ENCODE measurements at places on chromosomes 7 and 10.

GRCh38 chr10:125989791-125990190, 93.4 kb downstream of the FANK1 start:
- no peak for DNase-seq

GRCh38 chr7:104296900-104297299, 31.5 kb upstream of the LHFPL3 start:
- DNase-seq = no peak

GRCh38 chr10:73868655-73869195, 5.6 kb downstream of the CAMK2G start:
- DNase-seq = no peak

GRCh38 chr10:92567952-92568600, 5.8 kb downstream of the IDE start:
- no peak for DNase-seq

DNA sequence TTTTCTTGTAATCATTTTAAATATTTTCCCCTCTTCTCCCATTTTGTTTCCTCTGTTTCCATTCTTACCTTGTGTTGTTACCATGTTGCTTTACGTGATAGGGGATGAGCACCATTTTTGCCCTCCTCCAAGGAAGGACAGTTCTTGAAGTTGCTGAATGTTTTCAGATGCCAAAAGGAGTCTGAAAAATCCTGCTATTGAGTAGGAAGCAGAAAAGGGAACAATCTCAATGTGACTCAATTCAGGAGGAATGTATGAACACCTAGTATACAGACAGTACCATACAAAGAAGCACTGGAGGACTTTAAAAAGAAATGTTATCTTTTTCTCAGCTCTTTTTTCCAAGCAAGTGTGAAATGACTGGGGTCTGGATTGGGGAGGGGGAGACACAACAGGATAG, 5.1 kb upstream of the NAMPT start:
- no peak for DNase-seq

GRCh38 chr7:121322460-121322859, 6.3 kb upstream of the WNT16 start:
- no peak for DNase-seq

- DNase-seq = no peak
These were observed 176.4 kb downstream of the ELFN1 start for GRCh38 chr7:1846331-1847065.

- no peak for DNase-seq
These were observed 38.9 kb downstream of the BMPR1A start for GRCh38 chr10:86795353-86795752.

DNA sequence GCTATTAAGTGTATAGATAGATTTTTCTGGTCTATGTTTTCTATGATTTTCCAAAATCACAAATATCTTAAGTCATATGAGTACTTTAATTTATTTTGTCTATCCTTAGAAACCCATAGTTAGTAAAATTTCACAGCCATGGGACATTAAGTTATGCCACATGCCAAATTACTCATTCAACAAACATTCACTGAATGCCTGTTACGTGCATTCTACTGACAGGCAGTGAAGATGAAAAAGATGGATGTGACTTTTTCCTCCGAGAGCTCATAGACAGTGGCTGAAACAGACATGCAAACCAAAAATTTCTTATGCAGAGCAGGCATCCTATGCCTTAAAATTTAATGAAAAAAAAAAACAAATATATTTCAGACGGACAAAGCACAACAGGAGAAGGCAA, 84.9 kb downstream of the CHRM2 start:
- DNase-seq = no peak

GRCh38 chr10:5964736-5965135, 12.6 kb downstream of the IL15RA start:
- no peak for DNase-seq

- DNase-seq = no peak
These were observed 77.9 kb upstream of the RHOBTB1 start for GRCh38 chr10:61021926-61022325.

DNA sequence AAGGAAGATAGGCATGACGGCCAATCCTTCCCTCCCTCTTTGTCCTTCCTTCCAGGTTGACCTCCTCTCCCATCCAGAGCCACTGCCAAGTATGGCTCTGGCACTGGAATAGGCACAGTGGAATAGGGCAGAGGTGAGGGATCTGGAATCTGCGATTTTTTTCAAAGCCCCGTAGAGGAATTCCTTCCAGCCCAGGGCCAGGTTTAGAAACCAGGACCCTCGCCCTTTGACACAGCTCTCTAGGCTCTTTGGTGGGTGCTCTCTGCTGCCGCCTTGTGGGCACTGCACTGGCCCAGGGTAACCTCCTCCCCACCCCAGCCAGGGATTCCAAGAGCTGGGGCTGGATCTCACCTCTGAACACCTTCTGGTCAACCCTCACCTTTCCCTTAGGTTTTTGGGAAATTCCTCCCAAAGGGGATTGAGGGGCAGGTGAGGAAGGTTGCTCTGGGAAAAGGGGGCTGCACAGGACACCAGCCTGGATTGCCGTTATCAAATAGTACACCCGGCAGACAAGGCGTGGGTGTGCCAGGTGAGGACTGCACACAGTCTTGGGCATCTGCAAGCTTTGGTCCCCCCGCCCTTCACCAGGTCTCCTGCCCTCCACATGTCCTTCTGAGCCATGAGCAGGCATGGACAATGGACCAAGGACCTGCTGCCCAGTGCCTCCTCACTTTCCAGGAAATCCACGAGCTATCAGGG, 22.8 kb downstream of the C10orf105 start:
- DNase-seq = peak; percentile 44

DNA sequence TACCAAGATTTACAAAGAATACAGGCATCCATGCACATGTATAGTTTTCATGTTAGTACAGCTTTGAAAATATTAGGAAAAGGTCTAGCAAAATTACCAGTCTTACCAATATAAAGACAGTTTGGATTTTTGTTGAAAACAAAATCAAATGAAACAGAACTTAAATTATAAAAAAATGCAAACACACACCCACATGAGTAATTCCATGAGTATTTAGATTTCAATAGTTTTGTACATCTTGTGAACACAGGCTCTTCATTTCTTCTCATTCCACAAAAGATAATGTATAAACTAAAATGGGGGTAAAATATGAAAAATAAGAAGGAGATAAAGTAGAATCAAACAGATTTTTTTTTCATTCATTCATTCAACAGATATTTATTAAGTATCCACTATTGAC, 682.2 kb upstream of the ANKRD30A start:
- DNase-seq = no peak

DNA sequence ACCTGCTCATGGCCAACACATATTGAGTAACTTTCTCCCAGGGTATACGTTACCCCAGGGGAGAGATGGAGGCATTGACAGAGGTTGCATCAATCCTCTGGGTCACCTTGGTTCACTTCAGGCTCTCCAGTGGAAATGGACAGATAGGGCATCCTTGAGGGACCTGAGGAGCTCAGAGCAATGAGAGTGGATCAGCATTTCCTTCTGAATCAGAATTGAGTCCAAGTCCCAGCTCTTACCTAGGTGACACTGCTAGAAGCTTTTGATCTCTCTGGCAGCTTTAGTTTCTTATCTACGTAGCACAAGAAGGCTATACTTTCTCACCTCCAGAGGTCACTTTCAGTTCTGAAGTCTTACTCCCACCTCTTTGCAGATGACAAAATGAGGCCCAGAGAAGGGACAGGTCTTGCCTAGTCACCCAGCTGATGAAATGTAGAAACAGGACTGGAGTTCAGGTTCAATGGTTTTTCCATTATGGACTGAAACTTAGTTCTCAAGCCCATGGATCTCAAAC, 35.2 kb downstream of the PANK1 start:
- no peak for DNase-seq

DNA sequence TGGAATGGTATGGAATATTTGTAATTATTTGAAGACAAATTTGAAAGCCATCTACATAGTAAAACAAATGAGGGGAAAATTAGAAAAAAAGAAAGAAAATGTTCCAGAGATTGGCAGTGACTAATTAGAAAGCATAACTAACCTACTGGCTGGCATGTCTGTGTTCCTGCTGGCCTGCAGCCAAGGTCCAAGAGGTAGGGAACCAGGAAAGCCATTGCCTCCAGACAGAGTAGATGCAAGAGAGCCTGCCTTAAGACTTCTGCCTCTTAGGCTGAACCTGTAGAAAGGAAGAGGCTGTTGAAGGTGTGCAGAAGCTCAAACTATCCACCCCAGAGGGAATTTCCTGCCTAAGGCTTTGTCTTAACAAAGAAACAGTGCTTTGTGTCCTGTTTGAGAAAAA, 982.0 kb downstream of the SORCS1 start:
- no peak for DNase-seq

GRCh38 chr10:11255796-11256444, 238.2 kb downstream of the CELF2 start:
- DNase-seq = no peak

- DNase-seq = peak; percentile 4
These were observed 24.6 kb upstream of the MKLN1 start for GRCh38 chr7:131302876-131303707.

DNA sequence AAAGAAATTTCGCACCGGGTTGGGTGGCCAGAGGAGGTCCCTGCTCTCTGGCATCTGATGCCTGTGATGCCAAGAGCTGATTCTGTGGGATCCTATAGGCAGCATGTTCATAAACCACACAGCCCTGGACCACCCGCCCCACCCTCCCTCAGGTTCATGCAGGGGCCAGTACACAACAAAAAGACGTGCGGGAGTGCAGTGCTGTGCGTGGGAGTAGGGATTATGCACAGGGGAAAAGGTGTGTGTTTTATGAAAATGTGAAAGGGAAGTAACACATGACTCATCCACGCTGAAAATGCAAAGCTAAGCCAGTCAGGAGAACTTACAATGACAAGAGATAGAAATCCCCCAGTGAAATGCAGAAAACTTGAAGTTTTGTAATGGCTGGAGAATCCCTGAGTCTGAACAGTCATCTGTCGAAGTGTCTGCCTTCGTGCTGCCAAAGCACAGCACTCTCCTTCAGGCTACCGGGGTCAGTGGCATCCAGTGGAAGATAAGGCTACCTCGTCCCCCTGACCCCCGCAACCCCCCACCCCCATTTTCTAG, 1.1 kb downstream of the KIAA1217 start:
- peak; percentile 24 for DNase-seq

- DNase-seq = no peak
These were observed 233.5 kb downstream of the CUX1 start for GRCh38 chr7:102050864-102051460.

- DNase-seq = no peak
These were observed 274.2 kb downstream of the DPP6 start for GRCh38 chr7:154326421-154326820.

- DNase-seq = no peak
These were observed 134.4 kb downstream of the SH3PXD2A start for GRCh38 chr10:103720964-103721335.
